ENCODE measurements at places on chromosomes 5 and 9. TPM values are rescaled to one million over a fixed set of nuclear protein-coding genes. Genes with fewer than 3 reads are reported as not detected.

DNA sequence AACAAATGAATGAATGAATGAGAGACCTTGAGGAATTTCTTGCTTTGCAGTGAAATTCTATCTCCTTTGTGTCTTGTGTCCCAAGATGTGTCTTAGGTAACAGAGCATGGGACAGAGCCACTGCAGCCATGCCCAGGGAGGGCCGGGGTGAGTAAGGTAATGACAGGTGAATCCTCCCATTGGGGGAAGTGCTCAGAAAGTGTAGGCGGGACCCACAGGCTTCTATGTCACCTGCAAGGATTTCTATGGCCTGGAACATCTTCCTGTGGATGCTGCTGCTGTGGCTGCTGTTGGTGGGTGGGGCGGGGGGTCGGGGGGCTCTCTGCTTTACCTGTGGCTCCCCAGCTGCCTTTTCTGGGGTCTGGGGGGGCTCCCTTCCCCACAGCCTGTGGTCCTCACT lies 133.6 kb upstream of the IER5L start:
- H3K36me3 ChIP-seq: no peaks in the 10 kb centered on the region
- no peak overlapping the region for H3K27ac ChIP-seq
- H3K4me3 ChIP-seq: no peak overlapping the region
- DNase-seq: no peak
- no peaks in the 10 kb centered on the region for H3K27me3 ChIP-seq
- H3K4me1 ChIP-seq: peaks cover 8% of the 10 kb centered on the region

GRCh38 chr9:6973762-6974161 lies 216.0 kb downstream of the KDM4C start:
- no peaks in the 10 kb centered on the region for H3K36me3 ChIP-seq
- no peak for DNase-seq
- no peaks in the 10 kb centered on the region for H3K27me3 ChIP-seq
- no peak overlapping the region for H3K27ac ChIP-seq

- no peaks in the 10 kb centered on the region for H3K27me3 ChIP-seq
- no peaks in the 10 kb centered on the region for H3K36me3 ChIP-seq
- no peak overlapping the region for H3K27ac ChIP-seq
- no peaks in the 10 kb centered on the region for H3K4me1 ChIP-seq
Observed at GRCh38 chr5:179930788-179931473, 23.2 kb upstream of the TBC1D9B start.

DNA sequence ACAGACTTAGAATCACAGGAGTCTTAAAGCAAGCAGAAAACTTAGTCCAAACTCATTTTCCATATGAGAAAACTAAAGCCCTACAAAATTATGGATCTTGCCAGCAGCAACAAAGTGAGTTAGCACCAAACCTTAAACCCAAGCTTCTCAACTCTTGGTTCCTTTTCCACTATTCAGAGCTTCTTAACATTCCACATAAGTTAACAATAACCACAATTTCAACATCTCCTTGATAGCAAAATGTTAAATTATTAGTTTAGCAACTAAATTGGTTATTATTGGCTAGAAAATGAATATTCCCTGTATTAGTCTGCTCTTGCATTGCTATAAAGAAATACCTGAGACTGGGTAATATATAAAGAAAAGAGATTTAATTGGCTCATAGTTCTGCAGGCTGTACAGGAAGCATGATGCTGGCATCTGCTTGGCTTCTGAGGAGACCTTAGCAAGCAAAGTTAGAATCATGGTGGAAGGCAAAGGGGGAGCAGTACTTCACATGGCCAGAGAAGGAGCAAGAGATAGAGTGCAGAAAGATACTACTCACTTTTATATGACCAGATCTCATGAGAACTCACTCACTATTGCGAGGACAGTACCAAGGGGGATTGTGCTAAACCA lies 26.2 kb upstream of the ARSB start:
- H3K4me1 ChIP-seq: no peaks in the 10 kb centered on the region
- peaks cover 32% of the 10 kb centered on the region for H3K27me3 ChIP-seq
- H3K27ac ChIP-seq: no peak overlapping the region
- no peak overlapping the region for H3K4me3 ChIP-seq

MEIKIN gene
- total RNA-seq: not detected

BRINP1 gene
- total RNA-seq: not detected

DNA sequence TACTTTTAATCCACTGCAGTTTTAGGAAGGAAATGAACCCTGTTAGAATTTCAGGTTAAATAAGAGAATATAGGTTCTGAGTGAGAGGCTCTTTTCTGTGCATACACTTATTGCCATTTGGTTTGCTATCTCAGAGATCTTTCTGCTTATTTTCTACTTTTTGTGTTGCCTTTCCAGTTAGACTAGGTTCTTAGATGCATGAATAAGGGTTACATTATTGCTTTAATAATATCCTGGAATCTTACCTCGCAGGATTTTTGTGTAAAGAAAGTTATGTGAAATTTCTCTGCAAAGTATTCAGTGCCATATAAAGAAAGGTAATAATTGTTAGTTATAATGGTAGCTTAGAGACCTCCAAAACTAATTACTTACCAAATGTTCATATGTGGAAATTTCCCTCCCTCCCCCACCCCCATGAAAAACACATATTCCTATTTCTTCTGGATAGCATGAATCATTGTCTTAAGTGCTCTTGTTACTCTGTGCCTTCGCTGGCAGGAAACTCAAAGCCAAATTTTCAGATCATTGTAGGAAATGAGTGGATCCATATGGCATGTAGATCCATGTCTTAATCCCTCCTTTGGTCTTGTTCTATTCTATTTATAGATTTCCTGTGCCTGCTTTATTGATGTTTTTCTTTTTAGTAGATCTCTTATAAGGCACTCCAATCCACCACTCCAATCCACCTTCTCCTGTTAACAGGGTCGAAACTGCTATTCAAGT lies 2.7 kb upstream of the APBA1 start:
- no peak overlapping the region for H3K4me3 ChIP-seq
- no peak for DNase-seq
- no peak overlapping the region for H3K27ac ChIP-seq

DNA sequence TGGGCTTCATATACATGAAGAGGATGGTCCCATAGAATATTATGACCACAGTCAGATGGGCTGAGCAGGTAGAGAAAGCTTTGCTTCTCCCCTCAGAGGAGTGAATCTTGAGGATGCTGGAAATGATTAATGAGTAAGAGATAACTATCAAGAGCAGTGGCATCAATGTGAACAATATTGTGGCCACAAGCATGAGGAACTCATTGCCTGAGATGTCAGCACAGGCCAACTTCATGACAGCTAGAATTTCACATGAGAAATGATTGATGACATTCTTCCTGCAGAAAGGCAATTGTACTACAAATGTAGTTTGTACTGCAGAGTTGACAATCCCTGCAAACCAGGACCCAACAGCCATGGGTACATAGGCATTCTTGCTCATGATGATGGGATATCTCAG lies 586 bp downstream of the OR13C9 start:
- no peaks in the 10 kb centered on the region for H3K4me1 ChIP-seq
- no peak overlapping the region for H3K4me3 ChIP-seq
- H3K27ac ChIP-seq: no peak overlapping the region
- DNase-seq: no peak

UQCRQ gene
- 304 TPM for total RNA-seq

DNA sequence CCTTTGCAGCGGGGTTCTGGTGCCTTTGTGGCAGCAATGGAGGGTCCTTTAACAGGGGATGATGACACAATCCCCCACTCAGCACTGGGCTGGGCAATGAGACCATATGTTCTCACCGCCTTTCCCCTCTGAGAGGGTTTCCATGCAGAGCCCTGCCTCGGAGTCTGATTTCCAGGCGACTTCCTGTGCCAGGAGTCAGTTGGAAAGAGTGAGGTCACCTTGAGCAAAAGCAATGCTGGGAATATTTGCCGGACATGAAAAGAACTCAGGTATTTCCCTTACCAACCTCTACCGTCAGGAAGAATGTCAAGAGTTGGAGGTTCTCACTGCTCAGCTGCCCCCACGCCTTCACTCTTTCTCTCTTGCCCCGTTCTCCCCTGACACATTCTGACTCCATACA lies 284.2 kb upstream of the IRX1 start:
- no peak for DNase-seq
- H3K27me3 ChIP-seq: no peaks in the 10 kb centered on the region
- H3K27ac ChIP-seq: no peak overlapping the region
- no peaks in the 10 kb centered on the region for H3K4me1 ChIP-seq

ORM1 gene
- total RNA-seq: not detected
